HFFc6 (cell line): ENCODE measurements at places on chromosomes 11 and 22. TPM values are rescaled to one million over a fixed set of nuclear protein-coding genes. Genes with fewer than 3 reads are reported as not detected.

The KCNE3 gene
- not detected in 2 replicates for total RNA-seq

- no peak for DNase-seq
Observed at GRCh38 chr11:21602699-21603098, 590.2 kb upstream of the ANO5 start.

The CSNK2A3 gene
- 0.54 to 1.2 TPM (median 0.84 TPM) in 3 replicates for total RNA-seq

- DNase-seq, result no peak
Observed at GRCh38 chr11:134474942-134475341, 62.9 kb upstream of the B3GAT1 start.

The MORC2 gene
- total RNA-seq, result 22.7 to 29.6 TPM (median 26.7 TPM) in 3 replicates

GRCh38 chr11:14329702-14330101 is 29.3 kb downstream of the RRAS2 start:
- DNase-seq, result no peak

DNA sequence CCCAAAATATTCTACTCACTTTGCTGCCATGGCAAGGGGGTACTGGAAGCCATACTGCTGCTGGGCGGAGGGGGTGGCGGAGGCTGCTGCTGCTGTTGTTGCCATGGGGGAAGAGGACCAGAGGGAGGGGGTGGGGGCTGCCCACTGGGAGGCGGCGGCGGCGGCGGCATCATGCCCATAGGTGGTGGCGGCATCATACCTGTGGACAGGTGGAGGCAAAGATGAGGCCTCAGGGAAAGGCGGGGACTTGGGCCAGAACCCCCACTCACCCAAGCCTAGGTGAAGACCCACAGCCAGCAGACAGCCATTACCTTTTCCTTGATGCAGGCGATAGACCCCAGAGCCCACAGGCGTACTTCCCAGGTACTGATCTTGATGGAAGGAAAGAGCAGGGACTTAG is 7.1 kb upstream of the PYGM start:
- no peak for DNase-seq

DNA sequence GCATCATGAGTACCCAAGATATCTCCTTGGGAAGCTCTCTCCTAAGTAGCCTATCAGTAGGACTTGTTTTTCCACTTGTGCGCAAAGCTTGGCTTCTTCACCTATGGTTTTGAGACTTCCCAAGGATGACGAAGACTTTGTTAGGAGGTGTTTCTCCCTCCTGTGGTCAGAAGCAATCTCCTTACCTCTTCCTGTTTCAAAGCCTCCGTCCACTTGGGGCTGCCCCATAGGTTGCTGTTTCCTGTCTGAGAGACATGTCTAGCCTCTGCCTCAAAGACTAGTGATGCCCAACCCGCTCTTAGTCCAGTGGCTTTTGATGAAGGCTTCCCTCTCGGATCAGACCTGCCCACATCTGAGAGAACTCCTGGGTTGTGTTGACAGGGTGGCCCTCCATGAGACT is 92.9 kb downstream of the TRAF6 start:
- no peak for DNase-seq

The IFITM2 gene
- 257 to 271 TPM (median 261 TPM) in 3 replicates for total RNA-seq

The MUC15 gene
- not detected in 3 replicates for total RNA-seq

DNA sequence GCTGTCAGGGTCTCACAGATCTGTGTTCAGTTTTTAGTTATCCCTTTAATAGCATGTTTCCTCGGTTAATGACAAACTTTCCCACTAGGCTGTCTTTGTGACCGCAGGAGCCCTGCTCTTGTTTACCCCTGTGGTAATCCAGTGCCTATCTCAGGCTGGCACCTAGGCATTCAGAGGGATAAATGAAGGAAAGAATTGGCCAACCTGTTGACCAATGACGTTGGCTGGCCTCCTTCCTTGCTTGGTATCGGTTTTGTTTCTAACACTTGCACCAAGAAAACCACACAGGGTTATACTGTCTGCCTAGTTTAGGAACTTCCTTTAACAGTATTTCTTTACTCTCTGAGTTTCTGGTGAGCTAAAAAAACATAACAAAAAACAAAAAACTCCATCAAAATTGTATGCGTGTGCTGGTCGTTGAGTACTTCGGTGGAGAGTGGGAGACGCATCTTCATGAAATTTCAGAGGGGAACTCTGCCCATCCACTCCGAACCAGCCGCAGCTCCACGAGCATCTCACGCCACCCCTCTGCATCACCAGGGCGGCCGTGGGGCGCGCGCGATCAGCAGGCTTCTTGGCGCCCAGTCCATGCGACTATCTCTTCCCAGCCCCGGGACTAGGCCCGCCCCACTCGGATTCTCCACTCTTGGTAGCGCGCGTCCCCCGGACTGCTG is 563 bp upstream of the ENDOD1 start:
- no peak for DNase-seq

- no peak for DNase-seq
Observed at GRCh38 chr11:133573081-133573480, 40.8 kb upstream of the OPCML start.

- peak; percentile 33 for DNase-seq
Observed at GRCh38 chr11:123577081-123577598, 77.3 kb downstream of the SCN3B start.

GRCh38 chr22:41343300-41343699 is 38.4 kb upstream of the TEF start:
- DNase-seq, result no peak

The BATF2 gene
- 0.20 to 0.45 TPM (median 0.45 TPM) in 3 replicates for total RNA-seq

The VPREB3 gene
- 0.57 to 0.80 TPM in 2 of 3 replicates, not detected in the other for total RNA-seq

The RIBC2 gene
- 1.2 to 2.7 TPM (median 2.6 TPM) in 3 replicates for total RNA-seq

The ANKK1 gene
- total RNA-seq, result not detected in 3 replicates

DNA sequence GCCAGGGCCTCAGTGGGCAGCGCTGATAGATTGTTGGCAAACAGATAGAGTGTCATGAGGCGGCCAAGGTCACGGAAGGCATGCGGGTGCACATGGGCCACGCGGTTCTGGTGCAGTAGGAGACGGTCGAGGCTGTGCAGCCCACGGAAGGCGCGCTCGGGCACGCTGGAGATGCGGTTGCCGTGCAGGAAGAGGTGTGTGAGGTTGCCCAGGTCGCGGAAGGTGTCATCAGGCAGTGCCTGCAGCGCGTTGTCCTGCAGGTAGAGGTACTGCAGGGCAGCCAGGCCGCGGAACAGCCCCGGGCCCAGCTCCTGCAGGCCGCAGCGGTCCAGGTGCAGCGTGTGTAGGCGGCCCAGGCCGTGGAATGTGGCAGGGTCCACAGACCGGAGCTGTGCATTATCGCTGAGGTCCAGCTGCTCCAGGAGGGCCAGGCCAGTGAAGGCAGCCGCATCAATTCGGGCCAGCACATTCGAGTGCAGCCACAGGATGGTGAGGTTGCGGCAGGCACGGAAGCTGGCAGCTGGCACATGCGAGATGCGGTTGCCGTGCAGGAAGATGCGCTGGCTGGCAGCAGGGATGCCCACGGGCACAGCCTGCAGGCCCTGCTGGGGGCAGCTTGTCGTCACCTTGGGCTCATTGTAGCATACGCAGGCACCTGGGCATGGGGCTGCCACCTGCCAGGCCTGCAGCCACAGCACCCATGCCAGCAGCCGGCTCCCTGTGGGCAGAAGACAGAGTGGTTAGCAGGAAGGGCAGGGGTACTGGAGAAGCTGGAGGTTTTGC is 25.5 kb downstream of the RTN4R start:
- no peak for DNase-seq

DNA sequence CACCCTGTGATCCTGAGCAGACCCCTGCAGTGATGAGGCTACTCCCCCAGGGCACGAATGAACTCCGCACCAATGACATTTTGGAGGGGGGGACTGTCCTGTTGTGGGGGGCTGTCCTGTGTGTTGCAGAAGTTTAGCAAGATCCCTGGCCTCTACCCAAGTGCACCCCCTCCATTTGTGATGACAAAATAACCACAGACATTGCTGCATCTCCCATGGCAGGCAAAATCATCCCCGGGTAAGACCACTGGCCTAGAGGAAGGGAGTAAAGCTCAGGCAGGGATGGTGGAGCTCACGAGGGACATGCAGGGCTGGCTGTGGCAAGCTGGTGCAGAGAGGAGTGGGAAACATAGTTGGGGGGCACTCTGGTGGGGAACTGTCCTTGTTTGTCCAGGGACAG is 40.6 kb downstream of the NECTIN1 start:
- no peak for DNase-seq

- peak; percentile 75 for DNase-seq
Observed at GRCh38 chr11:103618528-103618927, 417.9 kb upstream of the DDI1 start.

DNA sequence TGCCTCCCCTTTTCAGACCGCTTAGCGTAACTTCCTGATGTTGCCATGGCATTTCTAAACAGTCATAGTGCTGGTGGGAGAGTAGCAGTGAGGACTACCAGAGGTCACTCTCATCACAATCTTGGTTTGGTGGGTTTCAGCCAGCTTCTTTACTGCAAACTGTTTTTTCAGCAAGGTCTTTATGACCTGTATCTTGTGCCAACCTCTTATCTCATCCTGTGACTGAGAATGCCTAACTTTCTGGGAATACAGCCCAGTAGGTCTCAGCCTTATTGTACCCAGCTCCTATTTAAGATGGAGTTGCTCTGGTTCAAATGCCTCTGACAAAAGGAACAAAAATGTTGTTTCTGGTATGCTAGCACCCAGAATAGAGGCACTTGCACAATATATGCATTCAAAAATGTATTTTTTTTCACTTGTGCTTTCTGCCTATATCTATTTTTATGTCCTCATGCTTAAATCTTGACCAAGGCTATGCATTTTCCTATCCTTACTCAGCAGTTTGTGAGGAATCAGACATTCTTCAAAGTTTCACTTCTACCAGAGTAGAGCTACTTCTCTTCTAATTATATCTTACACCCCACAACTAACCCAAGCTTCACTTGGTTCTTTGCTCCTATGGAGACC is 16.1 kb upstream of the OR51M1 start:
- DNase-seq, result peak; percentile 79
